ENCODE measurements at places on chromosomes 7 and 10. TPM values are rescaled to one million over a fixed set of nuclear protein-coding genes. Genes with fewer than 3 reads are reported as not detected.

Gene TBXAS1
- total RNA-seq, result 4.0 TPM

Gene LIPA
- total RNA-seq, result 70.7 TPM

Gene CALHM1
- not detected for total RNA-seq

Gene INMT
- not detected for total RNA-seq

Gene HOXA6
- 8.3 TPM for total RNA-seq

Gene CYP2E1
- total RNA-seq, result 1.6 TPM

Gene PRKCQ
- total RNA-seq, result 0.22 TPM

Gene TUBAL3
- total RNA-seq, result 1.6 TPM

Gene AKR1C2
- 823 TPM for total RNA-seq

Gene UNCX
- total RNA-seq, result not detected

Gene AGBL3
- 2.6 TPM for total RNA-seq

Gene FANK1
- 0.20 TPM for total RNA-seq

Gene RPS24
- 5,055 TPM for total RNA-seq

Gene GFRA1
- 0.92 TPM for total RNA-seq

Gene CLDN4
- 24.9 TPM for total RNA-seq

Gene PDE1C
- 46.5 TPM for total RNA-seq
